ENCODE measurements at places on chromosomes 7 and 10. TPM values are rescaled to one million over a fixed set of nuclear protein-coding genes. Genes with fewer than 3 reads are reported as not detected.

- no peak overlapping the region for H3K27ac ChIP-seq
- DNase-seq = no peak
- H3K4me3 ChIP-seq = no peak overlapping the region
- H3K27me3 ChIP-seq = peaks cover 15% of the 10 kb centered on the region
- H3K4me1 ChIP-seq = no peaks in the 10 kb centered on the region
- H3K36me3 ChIP-seq = no peaks in the 10 kb centered on the region
Measured at GRCh38 chr7:134356421-134356936, 39.7 kb upstream of the SLC35B4 start.

ASAH2B gene
- total RNA-seq = 3.4 TPM

GRCh38 chr10:133010095-133010842, 67.9 kb upstream of the CFAP46 start:
- DNase-seq = no peak
- H3K4me3 ChIP-seq = no peak overlapping the region
- H3K27ac ChIP-seq = no peak overlapping the region

GRCh38 chr10:124957404-124957947, 15.6 kb downstream of the ZRANB1 start:
- H3K4me1 ChIP-seq = peaks cover 11% of the 10 kb centered on the region
- no peak for DNase-seq
- no peaks in the 10 kb centered on the region for H3K36me3 ChIP-seq
- no peaks in the 10 kb centered on the region for H3K27me3 ChIP-seq

- H3K4me3 ChIP-seq = no peak overlapping the region
- H3K36me3 ChIP-seq = no peaks in the 10 kb centered on the region
- H3K27me3 ChIP-seq = no peaks in the 10 kb centered on the region
- no peak overlapping the region for H3K27ac ChIP-seq
- no peaks in the 10 kb centered on the region for H3K4me1 ChIP-seq
Measured at GRCh38 chr7:44111761-44112160, 7.6 kb downstream of the AEBP1 start.

DNA sequence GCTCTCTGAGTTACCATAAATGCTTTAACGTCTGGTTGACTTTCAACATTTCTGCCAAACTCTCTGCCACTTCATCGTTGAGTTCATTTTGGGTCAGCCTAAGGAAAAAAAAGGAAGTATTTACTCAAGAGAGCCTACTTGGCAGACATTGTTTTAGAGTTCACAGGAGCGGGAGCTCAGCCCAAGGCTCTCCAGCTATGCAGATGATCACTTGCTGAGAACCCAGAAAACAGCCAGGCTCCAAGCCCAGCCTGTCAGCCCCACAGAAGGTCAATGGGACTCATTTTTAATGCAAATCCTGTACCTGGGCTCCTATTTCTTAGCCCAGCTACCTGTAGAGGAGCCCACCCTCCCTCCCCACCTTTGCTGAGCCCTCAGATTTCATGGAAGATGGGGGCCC, 45.5 kb downstream of the NOD1 start:
- H3K36me3 ChIP-seq = peaks cover 7% of the 10 kb centered on the region
- H3K27me3 ChIP-seq = no peaks in the 10 kb centered on the region
- peaks cover 4% of the 10 kb centered on the region for H3K4me1 ChIP-seq
- no peak for DNase-seq
- H3K27ac ChIP-seq = no peak overlapping the region
- no peak overlapping the region for H3K4me3 ChIP-seq

GRCh38 chr10:63423494-63423893, 42.3 kb downstream of the JMJD1C start:
- no peak overlapping the region for H3K4me3 ChIP-seq
- peaks cover 14% of the 10 kb centered on the region for H3K4me1 ChIP-seq
- no peaks in the 10 kb centered on the region for H3K36me3 ChIP-seq

GRCh38 chr7:81159402-81159801, 240.6 kb upstream of the SEMA3C start:
- DNase-seq = no peak
- H3K27me3 ChIP-seq = no peaks in the 10 kb centered on the region
- peaks cover 5% of the 10 kb centered on the region for H3K36me3 ChIP-seq
- H3K4me1 ChIP-seq = no peaks in the 10 kb centered on the region
- no peak overlapping the region for H3K27ac ChIP-seq

- DNase-seq = no peak
- no peaks in the 10 kb centered on the region for H3K36me3 ChIP-seq
- H3K4me1 ChIP-seq = no peaks in the 10 kb centered on the region
- no peak overlapping the region for H3K27ac ChIP-seq
Measured at GRCh38 chr10:51653025-51653424, 46.4 kb downstream of the CSTF2T start.

NME8 gene
- total RNA-seq = not detected

- H3K4me3 ChIP-seq = no peak overlapping the region
- H3K4me1 ChIP-seq = no peaks in the 10 kb centered on the region
- no peak overlapping the region for H3K27ac ChIP-seq
- H3K36me3 ChIP-seq = no peaks in the 10 kb centered on the region
Measured at GRCh38 chr7:147492606-147493005, 1098.0 kb upstream of the C7orf33 start.

- H3K36me3 ChIP-seq = no peaks in the 10 kb centered on the region
- peaks cover 7% of the 10 kb centered on the region for H3K27me3 ChIP-seq
- peak overlapping the region; percentile 99 for H3K4me3 ChIP-seq
- DNase-seq = peak; percentile 69
Measured at GRCh38 chr10:95560278-95561176, 644 bp downstream of the SORBS1 start.

PIP gene
- total RNA-seq = not detected

AMPH gene
- total RNA-seq = not detected

DNA sequence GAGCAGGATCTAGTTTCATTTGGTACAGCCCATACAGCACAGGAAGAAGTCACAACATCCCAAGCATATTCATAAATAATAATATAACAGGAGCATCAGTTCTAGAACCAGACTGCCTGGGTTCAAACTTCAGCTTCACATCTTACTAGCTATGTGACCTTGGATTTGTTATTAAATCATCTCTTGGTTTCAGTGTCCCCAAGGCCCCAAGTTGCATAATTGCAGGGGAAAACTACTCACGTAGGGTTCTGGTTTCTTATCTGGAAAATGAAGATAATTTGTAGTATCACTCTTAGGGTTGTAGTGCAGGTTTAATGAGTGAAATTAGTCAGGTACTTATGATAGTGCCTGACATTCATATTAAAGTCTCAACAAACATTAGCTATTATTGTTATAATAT, 5.5 kb upstream of the IQUB start:
- peaks cover 6% of the 10 kb centered on the region for H3K4me1 ChIP-seq
- H3K27ac ChIP-seq = no peak overlapping the region
- no peak overlapping the region for H3K4me3 ChIP-seq
- H3K36me3 ChIP-seq = no peaks in the 10 kb centered on the region
- DNase-seq = no peak

DNA sequence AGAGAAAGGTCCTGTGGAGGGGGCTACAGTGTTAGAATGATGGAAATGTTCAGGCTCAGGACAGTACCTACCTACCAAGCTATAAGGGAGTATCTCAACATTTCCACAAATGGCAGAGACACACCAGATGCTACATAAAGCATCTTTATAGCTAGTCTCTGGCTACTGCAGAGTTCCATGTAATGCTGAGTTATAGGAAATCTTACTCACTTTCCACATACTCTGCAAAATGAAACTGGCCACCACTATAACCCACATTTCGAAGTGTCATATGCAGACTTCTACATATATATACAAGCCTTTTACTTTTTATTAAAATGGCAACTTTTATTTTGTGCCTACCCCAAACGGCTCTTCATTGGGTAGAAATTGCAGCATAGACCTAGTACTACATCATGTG, 85.5 kb downstream of the FAS start:
- H3K27me3 ChIP-seq = peaks cover 8% of the 10 kb centered on the region
- DNase-seq = no peak
- H3K4me1 ChIP-seq = peaks cover 5% of the 10 kb centered on the region
- no peaks in the 10 kb centered on the region for H3K36me3 ChIP-seq
- no peak overlapping the region for H3K4me3 ChIP-seq

LRRN3 gene
- 4.6 TPM for total RNA-seq

DNA sequence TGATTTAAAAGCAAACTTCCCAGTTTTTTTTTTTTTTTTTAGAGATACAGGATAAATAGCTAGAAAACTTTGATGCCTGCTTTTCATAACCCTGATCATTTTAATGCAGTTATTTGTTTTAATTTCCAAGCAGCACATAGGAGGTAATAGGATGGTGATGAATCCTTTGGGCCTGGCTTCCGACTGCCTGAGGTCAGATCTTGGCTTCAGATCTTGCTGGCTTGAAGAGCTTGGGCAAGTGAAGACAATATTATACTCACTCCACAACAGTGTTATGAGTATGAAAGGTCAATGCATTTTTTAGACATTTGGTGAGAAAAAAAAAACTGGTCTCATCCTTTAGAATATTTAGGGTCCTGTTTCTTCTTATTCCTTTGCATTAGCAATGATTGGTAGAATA, 124.8 kb upstream of the PRKCQ start:
- H3K27me3 ChIP-seq = peaks cover 33% of the 10 kb centered on the region
- H3K36me3 ChIP-seq = no peaks in the 10 kb centered on the region
- DNase-seq = no peak
- no peak overlapping the region for H3K4me3 ChIP-seq

DNA sequence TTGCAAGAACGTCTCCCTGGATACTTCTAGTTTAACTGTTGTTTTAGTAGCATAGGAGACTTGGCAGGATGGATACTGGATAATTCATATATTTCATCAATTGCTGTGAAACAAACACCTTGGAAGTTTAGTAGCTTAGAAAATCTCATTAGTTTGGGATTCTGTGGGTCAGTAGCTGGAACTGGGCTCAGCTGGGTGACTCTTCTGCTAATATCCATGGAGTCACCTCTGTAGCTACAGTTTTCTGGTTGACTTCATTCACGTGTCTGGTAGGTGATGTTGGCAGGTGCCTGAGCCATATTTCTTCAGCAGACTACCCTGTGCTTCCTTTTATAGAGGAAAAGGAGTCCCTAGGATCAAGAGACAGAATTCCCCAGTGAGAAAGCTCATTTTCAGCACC, 208.9 kb upstream of the PFKP start:
- H3K4me1 ChIP-seq = no peaks in the 10 kb centered on the region
- no peak for DNase-seq
- H3K36me3 ChIP-seq = no peaks in the 10 kb centered on the region
- peaks cover 63% of the 10 kb centered on the region for H3K27me3 ChIP-seq

TMEM196 gene
- total RNA-seq = not detected

LIPM gene
- not detected for total RNA-seq

TEX47 gene
- not detected for total RNA-seq

MAP3K8 gene
- total RNA-seq = 355 TPM

- H3K27ac ChIP-seq = no peak overlapping the region
- H3K36me3 ChIP-seq = no peaks in the 10 kb centered on the region
- peaks cover 2% of the 10 kb centered on the region for H3K4me1 ChIP-seq
- H3K27me3 ChIP-seq = no peaks in the 10 kb centered on the region
- no peak overlapping the region for H3K4me3 ChIP-seq
Measured at GRCh38 chr10:46253076-46254006, 33.5 kb upstream of the ANTXRL start.

MYO3A gene
- total RNA-seq = not detected

- no peaks in the 10 kb centered on the region for H3K36me3 ChIP-seq
- peaks cover 33% of the 10 kb centered on the region for H3K4me1 ChIP-seq
- peak overlapping the region; percentile 10 for H3K27ac ChIP-seq
- no peak for DNase-seq
- H3K4me3 ChIP-seq = peak overlapping the region; percentile 84
- peaks cover 58% of the 10 kb centered on the region for H3K27me3 ChIP-seq
Measured at GRCh38 chr10:21519941-21520436, 5.5 kb downstream of the SKIDA1 start.

GRCh38 chr10:126658928-126659327, 11.6 kb downstream of the C10orf90 start:
- no peak for DNase-seq
- no peak overlapping the region for H3K27ac ChIP-seq
- peaks cover 21% of the 10 kb centered on the region for H3K27me3 ChIP-seq
- peaks cover 12% of the 10 kb centered on the region for H3K4me1 ChIP-seq
- H3K4me3 ChIP-seq = no peak overlapping the region

DNA sequence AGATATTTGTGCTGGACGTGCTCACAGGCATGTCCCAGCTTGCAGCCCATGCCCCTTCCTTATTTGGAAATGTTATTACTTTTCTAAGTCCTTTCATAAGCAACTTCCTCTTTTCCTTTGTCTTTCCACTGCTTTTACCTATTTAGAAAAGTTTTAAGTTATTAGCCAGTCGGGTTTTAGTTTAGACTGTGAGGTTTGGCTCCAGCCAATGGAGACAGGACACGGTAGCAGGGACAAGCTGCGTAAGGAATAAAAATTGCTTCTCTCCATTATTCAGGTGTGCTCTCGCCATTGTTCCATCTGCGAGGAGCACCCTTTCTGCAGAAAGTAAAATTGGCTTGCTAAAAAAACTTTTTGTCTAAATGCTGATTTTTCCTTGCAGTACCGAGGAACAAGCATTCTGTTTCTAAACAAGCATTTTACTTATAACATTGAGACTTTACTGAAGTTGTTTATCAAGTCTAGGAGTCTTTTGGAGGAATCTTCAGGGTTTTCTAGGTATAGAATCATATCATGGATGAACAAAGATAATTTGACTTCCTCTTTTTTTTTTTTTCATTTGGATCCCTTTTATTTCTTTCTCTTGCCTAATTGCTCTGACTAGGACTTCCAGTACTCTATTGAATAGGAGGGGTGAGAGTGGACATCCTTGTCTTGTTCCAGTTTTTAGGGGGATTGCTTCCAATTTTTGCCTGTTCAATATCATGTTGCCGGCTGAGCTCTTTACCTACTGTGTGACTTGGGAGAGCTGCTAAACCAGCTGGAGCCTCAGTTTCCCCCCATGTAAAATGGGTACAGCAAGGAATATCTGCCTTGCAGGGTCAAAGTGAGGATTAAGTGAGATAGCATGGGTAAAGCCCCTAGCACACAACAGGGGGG, 63.8 kb downstream of the ALOX5 start:
- H3K4me1 ChIP-seq = no peaks in the 10 kb centered on the region
- DNase-seq = no peak
- peaks cover 13% of the 10 kb centered on the region for H3K27me3 ChIP-seq
- H3K27ac ChIP-seq = no peak overlapping the region
- H3K36me3 ChIP-seq = no peaks in the 10 kb centered on the region

DNA sequence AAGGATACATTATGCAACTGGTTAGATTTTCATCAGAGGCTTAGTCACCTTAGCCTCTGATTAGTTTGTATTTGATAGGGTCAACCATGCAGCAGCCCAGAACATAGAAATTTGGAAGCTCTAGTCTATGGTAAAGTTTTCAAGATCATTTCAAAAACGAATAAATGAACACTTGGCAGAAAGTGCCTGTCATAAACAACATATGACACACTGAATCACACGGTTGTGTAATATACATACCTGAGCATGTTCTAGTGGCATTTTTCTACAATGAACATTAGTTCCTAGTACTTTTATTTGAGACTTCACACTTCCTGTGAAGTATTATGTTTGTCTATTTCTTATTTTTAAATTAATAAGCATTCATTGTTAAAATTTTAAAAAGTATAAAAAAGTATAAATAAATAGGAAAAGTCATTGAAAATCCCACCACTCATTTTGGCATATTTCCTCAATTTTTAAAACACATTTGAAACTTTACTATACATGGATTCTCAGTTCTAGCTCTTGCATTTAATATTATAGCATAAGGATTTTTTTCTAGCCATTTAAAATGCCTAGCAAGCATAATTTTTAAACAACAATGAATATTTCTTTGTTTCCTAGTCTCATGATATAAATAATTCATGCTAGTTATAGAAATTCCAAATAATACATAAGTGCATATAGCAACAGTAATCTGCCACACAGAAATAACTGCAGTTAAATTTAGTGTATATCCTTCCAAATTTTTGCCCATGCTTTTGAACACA, 25.7 kb upstream of the PRPS1L1 start:
- no peak overlapping the region for H3K4me3 ChIP-seq
- no peak overlapping the region for H3K27ac ChIP-seq
- peaks cover 14% of the 10 kb centered on the region for H3K27me3 ChIP-seq

- DNase-seq = peak; percentile 87
- H3K27me3 ChIP-seq = no peaks in the 10 kb centered on the region
- H3K36me3 ChIP-seq = no peaks in the 10 kb centered on the region
- H3K4me1 ChIP-seq = peaks cover 57% of the 10 kb centered on the region
- peak overlapping the region; percentile 68 for H3K4me3 ChIP-seq
- peak overlapping the region; percentile 91 for H3K27ac ChIP-seq
Measured at GRCh38 chr7:38368191-38368605, 94.8 kb upstream of the TARP start.

CLCN1 gene
- not detected for total RNA-seq
